Glutamatergic neuron (in vitro differentiated cells): ENCODE measurements at places on chromosomes 4 and X. TPM values are rescaled to one million over a fixed set of nuclear protein-coding genes. Genes with fewer than 3 reads are reported as not detected.

ZC4H2 gene
- 48.0 TPM for total RNA-seq

ADH4 gene
- total RNA-seq = not detected

EDA2R gene
- total RNA-seq = 6.3 TPM

MAGEB2 gene
- not detected for total RNA-seq

OPHN1 gene
- 7.8 TPM for total RNA-seq

GPRASP2 gene
- total RNA-seq = 24.6 TPM

HHIP gene
- 9.7 TPM for total RNA-seq

ITIH6 gene
- total RNA-seq = not detected

NXF2B gene
- total RNA-seq = 0.74 TPM

UGT2A1 gene
- not detected for total RNA-seq

SLC34A2 gene
- 2.1 TPM for total RNA-seq

ZNF157 gene
- total RNA-seq = 2.9 TPM

LRCH2 gene
- total RNA-seq = 24.2 TPM

XIAP gene
- total RNA-seq = 37.1 TPM

- peak overlapping the region; percentile 59 for H3K27ac ChIP-seq
- no peak for DNase-seq
- H3K4me1 ChIP-seq = peaks cover 79% of the 10 kb centered on the region
- H3K27me3 ChIP-seq = peaks cover 23% of the 10 kb centered on the region
Observed at GRCh38 chr4:139919521-139919920, 234.5 kb downstream of the MAML3 start.

DNA sequence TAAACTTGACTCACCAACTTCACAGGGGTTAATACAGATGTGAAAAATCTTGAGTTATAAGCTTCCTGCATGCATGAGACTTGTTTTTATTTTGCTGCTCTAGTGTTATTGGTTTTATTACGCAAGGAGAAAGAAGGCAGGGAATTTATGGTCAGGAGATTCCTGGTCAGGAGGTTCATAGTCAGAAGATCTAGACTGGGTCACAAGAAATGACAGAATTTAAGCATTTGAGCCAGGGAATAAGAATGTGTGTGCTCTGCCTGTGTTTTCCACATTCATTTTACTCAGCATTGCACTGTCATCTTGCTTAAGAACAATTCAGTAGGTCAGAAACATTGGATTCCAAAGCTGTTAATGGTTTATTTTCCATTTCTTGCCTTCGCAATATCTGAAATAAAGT lies 2522.1 kb downstream of the ARAP2 start:
- DNase-seq = no peak
- no peak overlapping the region for H3K27ac ChIP-seq
- no peak overlapping the region for H3K4me3 ChIP-seq
- H3K4me1 ChIP-seq = peaks cover 2% of the 10 kb centered on the region
- no peaks in the 10 kb centered on the region for H3K36me3 ChIP-seq

GRCh38 chr4:25915353-25915705 lies 1.3 kb downstream of the SMIM20 start:
- peak overlapping the region; percentile 94 for H3K4me3 ChIP-seq
- peaks cover 15% of the 10 kb centered on the region for H3K27me3 ChIP-seq
- peak overlapping the region; percentile 96 for H3K27ac ChIP-seq
- DNase-seq = no peak
- H3K36me3 ChIP-seq = peaks cover 4% of the 10 kb centered on the region

DNA sequence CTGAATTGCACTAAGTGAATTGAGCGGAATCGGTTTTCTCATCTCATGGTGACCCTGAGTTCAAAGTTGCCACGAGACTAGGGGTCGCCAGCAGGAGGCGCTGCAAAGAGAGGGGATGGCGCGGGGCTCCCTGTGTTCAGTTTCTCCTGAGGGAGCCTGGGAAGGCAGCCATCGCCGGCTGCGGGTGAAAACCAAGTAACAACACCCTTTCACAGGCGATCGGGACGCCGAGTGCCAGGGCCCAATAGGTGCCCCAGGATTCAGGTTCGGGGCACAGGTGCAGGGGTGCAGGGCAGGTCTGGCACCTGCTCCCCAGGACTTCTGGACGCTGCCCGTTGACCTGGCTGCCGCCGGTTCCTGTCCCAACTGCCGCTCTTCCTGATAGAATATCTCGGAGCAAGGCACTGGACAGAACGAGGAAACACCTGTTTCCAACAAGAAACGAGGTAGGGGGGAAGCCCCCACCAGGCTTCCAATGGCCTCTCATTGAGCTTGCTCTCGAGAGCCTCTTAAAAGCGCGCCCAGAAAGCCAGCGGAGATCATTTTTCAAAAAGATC lies 1.1 kb upstream of the FGF16 start:
- H3K4me3 ChIP-seq = peak overlapping the region; percentile 81
- H3K36me3 ChIP-seq = no peaks in the 10 kb centered on the region
- DNase-seq = peak; percentile 71
- peaks cover 5% of the 10 kb centered on the region for H3K27me3 ChIP-seq

- peaks cover 1% of the 10 kb centered on the region for H3K27me3 ChIP-seq
- H3K4me3 ChIP-seq = no peak overlapping the region
- H3K4me1 ChIP-seq = no peaks in the 10 kb centered on the region
Observed at GRCh38 chrX:11781734-11782370, 23.8 kb downstream of the MSL3 start.

DNA sequence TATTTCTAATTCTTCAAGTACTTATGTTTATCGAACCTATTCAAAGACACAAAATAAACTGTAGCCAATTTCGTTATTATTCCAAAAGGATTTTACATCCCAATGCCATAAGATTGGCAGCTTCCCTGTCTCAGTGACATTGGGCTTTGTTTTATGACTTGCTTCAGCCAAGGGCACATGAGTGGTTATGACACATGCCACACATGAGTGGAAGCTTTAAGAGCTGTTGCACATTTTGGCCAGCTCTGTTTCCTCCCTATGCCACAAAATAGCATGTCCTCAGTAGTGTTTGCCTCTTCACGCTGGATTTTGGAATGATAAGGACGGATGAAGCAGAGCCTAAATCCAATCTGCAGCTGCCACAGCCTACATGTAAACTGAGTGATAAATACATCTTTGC lies 21.9 kb downstream of the SEC24D start:
- no peaks in the 10 kb centered on the region for H3K27me3 ChIP-seq
- H3K36me3 ChIP-seq = no peaks in the 10 kb centered on the region
- no peak overlapping the region for H3K4me3 ChIP-seq
- DNase-seq = no peak
- H3K4me1 ChIP-seq = peaks cover 50% of the 10 kb centered on the region
- peak overlapping the region; percentile 94 for H3K27ac ChIP-seq

DNA sequence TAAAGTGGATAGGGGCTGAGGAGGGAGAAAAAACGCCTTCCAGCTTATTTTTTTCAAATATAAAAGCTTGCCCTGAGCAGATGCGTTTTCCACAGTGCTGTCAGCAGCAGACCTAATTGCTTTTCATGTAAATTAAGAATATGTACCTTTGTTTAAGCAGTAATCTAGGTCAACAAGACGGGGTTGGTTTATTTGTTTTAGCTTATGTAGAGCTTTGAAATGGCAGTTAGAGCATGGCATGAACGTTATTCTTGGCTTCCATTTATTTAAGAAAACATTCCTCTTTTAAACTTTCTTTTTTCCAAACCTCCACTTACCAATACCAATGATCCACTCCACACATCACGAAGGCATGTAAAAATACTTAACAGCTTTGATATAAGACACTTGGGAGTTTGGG lies 220.3 kb upstream of the TENM3 start:
- H3K36me3 ChIP-seq = peaks cover 16% of the 10 kb centered on the region
- no peak overlapping the region for H3K4me3 ChIP-seq
- no peak for DNase-seq
- no peak overlapping the region for H3K27ac ChIP-seq
- no peaks in the 10 kb centered on the region for H3K27me3 ChIP-seq

- no peak overlapping the region for H3K4me3 ChIP-seq
- no peaks in the 10 kb centered on the region for H3K36me3 ChIP-seq
- H3K4me1 ChIP-seq = peaks cover 5% of the 10 kb centered on the region
- DNase-seq = no peak
- no peaks in the 10 kb centered on the region for H3K27me3 ChIP-seq
Observed at GRCh38 chr4:168441412-168441811, 38.9 kb downstream of the DDX60L start.

DNA sequence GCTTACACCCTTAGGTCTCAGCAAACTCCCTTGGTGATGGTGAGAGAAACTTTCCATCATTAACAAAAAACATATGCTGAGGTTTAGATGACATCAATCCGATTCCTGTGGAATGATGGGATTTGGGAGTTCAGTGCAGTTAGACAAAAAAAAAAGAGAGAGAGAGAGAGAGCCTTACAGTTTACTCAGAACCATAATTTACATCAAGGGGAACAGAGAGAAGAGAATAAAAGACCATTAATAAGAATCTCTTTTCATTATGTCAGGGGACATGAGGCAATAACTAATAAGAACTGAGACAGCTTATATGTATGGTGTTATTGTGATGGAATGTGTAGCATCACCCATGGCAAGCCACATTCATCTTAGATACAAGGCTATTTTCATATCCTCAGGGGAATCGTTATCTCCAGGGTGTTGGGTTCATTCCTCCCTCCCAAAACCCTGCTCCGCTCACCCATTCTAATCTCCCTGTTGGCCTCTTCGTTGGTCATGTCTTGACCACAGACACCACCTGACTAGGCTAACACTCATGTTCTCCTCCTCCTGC lies 175.7 kb upstream of the MXRA5 start:
- H3K4me1 ChIP-seq = no peaks in the 10 kb centered on the region
- no peak overlapping the region for H3K27ac ChIP-seq
- no peak overlapping the region for H3K4me3 ChIP-seq
- peaks cover 3% of the 10 kb centered on the region for H3K27me3 ChIP-seq
- no peak for DNase-seq
- H3K36me3 ChIP-seq = no peaks in the 10 kb centered on the region

DNA sequence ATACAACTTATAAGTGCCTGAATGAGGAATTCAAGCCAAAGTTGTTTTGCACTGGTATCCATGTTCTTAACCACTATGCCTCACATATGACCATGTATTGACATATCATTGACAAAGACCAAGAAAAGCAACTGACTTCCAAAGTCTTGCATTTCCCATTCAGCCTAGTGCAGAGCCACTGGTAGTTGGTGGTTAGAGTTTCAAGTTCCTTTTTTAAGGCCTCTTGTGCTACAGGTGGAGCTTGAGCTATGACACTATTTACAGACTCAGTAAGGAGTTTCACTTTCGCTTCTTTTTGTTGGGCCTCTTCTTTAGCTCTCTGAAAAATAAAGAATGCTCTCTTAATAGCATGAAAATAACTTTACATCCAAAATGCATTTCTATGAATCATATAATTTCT lies 763.0 kb downstream of the DMD start:
- no peaks in the 10 kb centered on the region for H3K36me3 ChIP-seq
- no peak overlapping the region for H3K4me3 ChIP-seq
- DNase-seq = no peak
- no peaks in the 10 kb centered on the region for H3K27me3 ChIP-seq

GRCh38 chrX:16712548-16713155 lies at the start of gene CTPS2:
CTPS2 (minus strand) TSS chrX:16712669; CDS start chrX:16702902, 9,767 bp downstream.
- H3K27me3 ChIP-seq = peaks cover 3% of the 10 kb centered on the region
- H3K36me3 ChIP-seq = no peaks in the 10 kb centered on the region
- H3K4me3 ChIP-seq = peak within 1 kb of the TSS; percentile 91
- DNase-seq = peak; percentile 58
- H3K4me1 ChIP-seq = no peaks in the 10 kb centered on the region
- H3K27ac ChIP-seq = peak within 1 kb of the TSS; percentile 93

GRCh38 chr4:83996254-83996653 lies 460.3 kb downstream of the GPAT3 start:
- H3K27me3 ChIP-seq = no peaks in the 10 kb centered on the region
- no peaks in the 10 kb centered on the region for H3K36me3 ChIP-seq
- DNase-seq = no peak
- no peak overlapping the region for H3K27ac ChIP-seq
- no peak overlapping the region for H3K4me3 ChIP-seq

GRCh38 chr4:109979920-109980717 lies 67.4 kb downstream of the EGF start:
- no peaks in the 10 kb centered on the region for H3K4me1 ChIP-seq
- H3K36me3 ChIP-seq = no peaks in the 10 kb centered on the region
- no peak overlapping the region for H3K4me3 ChIP-seq

DNA sequence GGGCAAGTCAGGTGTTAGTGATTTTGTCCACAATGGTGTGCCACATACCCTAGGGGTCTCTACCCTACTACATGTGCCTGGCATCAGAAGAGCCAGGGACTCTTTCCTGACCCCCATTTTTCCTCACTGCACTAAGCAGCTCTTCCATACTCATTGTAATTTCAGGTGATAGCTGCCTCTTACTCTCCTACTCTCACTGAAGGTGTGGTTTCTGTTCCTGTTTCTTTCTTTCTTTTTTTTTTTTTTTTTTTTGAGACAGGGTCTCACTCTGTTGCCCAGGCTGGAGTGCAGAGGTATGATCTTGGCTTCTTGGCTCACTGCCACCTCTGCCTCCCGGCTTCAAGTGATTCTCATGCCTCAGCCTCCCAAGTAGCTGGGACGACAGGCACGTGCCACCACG lies 164.9 kb upstream of the USP9X start:
- H3K27ac ChIP-seq = no peak overlapping the region
- H3K27me3 ChIP-seq = peaks cover 3% of the 10 kb centered on the region
- no peak overlapping the region for H3K4me3 ChIP-seq

- no peak for DNase-seq
- peaks cover 5% of the 10 kb centered on the region for H3K27me3 ChIP-seq
- H3K4me1 ChIP-seq = peaks cover 2% of the 10 kb centered on the region
- H3K36me3 ChIP-seq = no peaks in the 10 kb centered on the region
Observed at GRCh38 chr4:8379281-8379680, 61.2 kb downstream of the ACOX3 start.

GRCh38 chr4:173752610-173753230 lies 222.7 kb upstream of the HAND2 start:
- no peaks in the 10 kb centered on the region for H3K36me3 ChIP-seq
- no peaks in the 10 kb centered on the region for H3K27me3 ChIP-seq
- DNase-seq = peak; percentile 62
- H3K27ac ChIP-seq = no peak overlapping the region

- peak overlapping the region; percentile 33 for H3K27ac ChIP-seq
- H3K27me3 ChIP-seq = no peaks in the 10 kb centered on the region
- no peak for DNase-seq
- H3K36me3 ChIP-seq = no peaks in the 10 kb centered on the region
- H3K4me1 ChIP-seq = peaks cover 7% of the 10 kb centered on the region
- H3K4me3 ChIP-seq = peak overlapping the region; percentile 77
Observed at GRCh38 chrX:37686369-37686995, 891 bp downstream of the XK start.

DNA sequence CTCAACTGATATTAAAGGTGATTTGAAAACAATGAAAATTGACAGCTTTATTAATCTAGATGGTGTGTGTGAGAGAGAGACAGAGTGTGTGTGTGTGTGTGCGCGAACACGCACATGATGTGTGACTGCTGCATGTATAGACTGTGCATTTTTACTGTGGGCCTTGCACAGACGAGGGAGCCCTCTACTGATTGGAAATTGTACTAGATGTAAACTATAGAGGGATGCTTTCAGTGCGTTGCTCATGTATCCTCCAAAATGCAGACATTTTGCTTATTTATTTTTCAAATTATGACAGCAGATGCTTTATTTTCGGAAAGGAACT lies 168.4 kb upstream of the GK2 start:
- peak; percentile 55 for DNase-seq
- H3K4me3 ChIP-seq = no peak overlapping the region
- H3K27ac ChIP-seq = no peak overlapping the region
- H3K27me3 ChIP-seq = peaks cover 2% of the 10 kb centered on the region
- H3K4me1 ChIP-seq = peaks cover 9% of the 10 kb centered on the region

GRCh38 chrX:16063921-16064320 lies 59.4 kb upstream of the GRPR start:
- H3K36me3 ChIP-seq = no peaks in the 10 kb centered on the region
- H3K4me1 ChIP-seq = no peaks in the 10 kb centered on the region
- H3K4me3 ChIP-seq = no peak overlapping the region

- H3K36me3 ChIP-seq = no peaks in the 10 kb centered on the region
- H3K4me1 ChIP-seq = no peaks in the 10 kb centered on the region
- H3K27ac ChIP-seq = no peak overlapping the region
- no peak for DNase-seq
- no peak overlapping the region for H3K4me3 ChIP-seq
Observed at GRCh38 chrX:65744965-65745364, 77.5 kb downstream of the MSN start.
